Large intestine (tissue), 12 donors: ENCODE measurements at places on chromosomes 11 and 22.

- no peaks in the 10 kb centered on the region for H3K4me1 ChIP-seq
- no peak overlapping the region for H3K4me3 ChIP-seq
- peaks cover under 1% of the 10 kb centered on the region for H3K36me3 ChIP-seq
- DNase-seq = peak; percentile 27
- no peaks in the 10 kb centered on the region for H3K27me3 ChIP-seq
- no peak overlapping the region for H3K27ac ChIP-seq
Observed at GRCh38 chr11:82927264-82927880, 25.8 kb downstream of the DDIAS start.

- peaks cover 8% of the 10 kb centered on the region for H3K36me3 ChIP-seq
- peak within 1 kb of the TSS; percentile 100 for H3K27ac ChIP-seq
- peak; percentile 87 for DNase-seq
- peak within 1 kb of the TSS; percentile 83 for H3K4me3 ChIP-seq
- peaks cover 27% of the 10 kb centered on the region for H3K4me1 ChIP-seq
- H3K27me3 ChIP-seq = no peaks in the 10 kb centered on the region
Observed at GRCh38 chr11:394034-394857, at the start of gene PKP3. TSS of gene PKP3 (plus strand) at chr11:394209. CDS start at chr11:394293, 84 bp downstream.

- H3K36me3 ChIP-seq = no peaks in the 10 kb centered on the region
- H3K4me1 ChIP-seq = no peaks in the 10 kb centered on the region
- no peak overlapping the region for H3K4me3 ChIP-seq
- H3K27me3 ChIP-seq = no peaks in the 10 kb centered on the region
Observed at GRCh38 chr11:72271980-72272379, 28.0 kb upstream of the PHOX2A start.

DNA sequence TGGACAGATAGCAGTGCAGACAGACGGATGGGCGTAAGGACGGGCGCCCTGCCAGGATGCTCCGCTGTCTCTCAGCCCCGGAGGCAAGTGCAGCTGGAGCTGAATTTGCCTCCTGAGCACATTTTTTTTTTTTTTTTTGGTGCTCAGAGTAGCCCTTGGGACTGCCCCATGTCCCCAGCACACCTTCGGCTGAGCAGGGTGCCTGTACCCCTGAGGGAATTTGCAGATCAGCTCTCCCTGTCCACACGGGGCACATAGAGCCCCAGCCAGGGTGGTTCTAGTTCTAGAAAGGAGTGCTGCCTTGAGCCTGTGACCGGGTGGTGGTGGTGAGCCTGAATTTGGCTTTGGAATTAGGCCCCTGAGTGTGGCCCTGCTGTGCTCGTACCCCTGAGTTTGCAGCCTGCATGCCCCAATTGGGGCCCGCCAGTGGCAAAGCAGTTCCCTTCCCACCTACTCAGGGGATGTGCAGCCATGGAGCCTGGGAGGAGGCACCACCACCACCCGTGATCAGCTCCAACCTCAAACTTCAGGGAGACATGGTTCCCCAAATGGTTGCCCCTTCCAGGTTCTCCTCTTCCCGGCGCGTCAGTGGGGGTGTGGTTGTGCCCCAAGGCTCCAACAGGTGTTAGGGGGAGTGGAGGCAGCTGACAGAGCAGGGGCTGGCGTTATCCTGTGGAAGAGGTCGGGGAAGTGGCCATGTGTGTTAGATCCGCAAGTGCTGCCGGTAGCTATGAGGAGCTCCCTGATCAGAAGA, 1232.7 kb downstream of the BRD1 start:
- no peak overlapping the region for H3K4me3 ChIP-seq
- no peak for DNase-seq
- H3K27ac ChIP-seq = no peak overlapping the region
- H3K27me3 ChIP-seq = no peaks in the 10 kb centered on the region

GRCh38 chr11:79694368-79694767, 253.5 kb upstream of the TENM4 start:
- no peaks in the 10 kb centered on the region for H3K27me3 ChIP-seq
- no peak for DNase-seq
- H3K36me3 ChIP-seq = no peaks in the 10 kb centered on the region
- H3K4me1 ChIP-seq = no peaks in the 10 kb centered on the region

DNA sequence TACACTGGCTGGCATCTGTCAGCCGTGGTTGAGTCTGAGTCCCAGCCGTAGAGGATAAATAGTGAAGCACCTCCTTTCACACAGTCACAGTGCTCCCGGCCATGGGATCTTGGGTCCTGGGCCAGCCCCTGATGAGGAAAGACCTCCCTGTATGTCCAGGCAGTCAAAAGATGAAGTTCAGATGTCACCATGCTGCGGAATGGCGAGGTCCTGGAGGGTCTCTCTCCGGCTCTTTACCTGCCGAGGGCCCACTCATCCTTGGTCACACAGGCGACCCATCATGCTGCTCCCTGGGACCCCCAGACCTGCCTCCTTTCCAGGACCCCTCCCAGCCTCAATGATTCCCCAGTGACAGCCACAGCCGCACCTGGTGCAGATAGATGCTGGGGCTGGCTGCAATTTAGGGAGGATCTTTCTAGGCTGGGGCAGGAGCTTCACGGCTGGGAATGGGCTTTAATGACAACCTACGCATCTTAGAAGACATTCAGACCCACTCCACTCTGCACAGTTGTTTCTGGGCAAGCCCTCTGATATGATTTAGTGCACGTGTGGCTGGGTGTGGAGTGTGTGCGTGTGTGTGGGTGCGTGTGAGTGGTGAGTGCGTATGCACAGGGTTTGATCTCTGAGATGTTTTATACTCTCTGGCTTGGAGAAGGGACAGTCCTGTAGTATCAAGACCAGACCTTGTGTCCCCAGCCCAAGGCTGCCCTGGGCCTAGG, 79.7 kb downstream of the FBLN1 start:
- no peaks in the 10 kb centered on the region for H3K4me1 ChIP-seq
- no peak for DNase-seq
- H3K4me3 ChIP-seq = no peak overlapping the region
- peaks cover 5% of the 10 kb centered on the region for H3K36me3 ChIP-seq
- H3K27ac ChIP-seq = no peak overlapping the region

DNA sequence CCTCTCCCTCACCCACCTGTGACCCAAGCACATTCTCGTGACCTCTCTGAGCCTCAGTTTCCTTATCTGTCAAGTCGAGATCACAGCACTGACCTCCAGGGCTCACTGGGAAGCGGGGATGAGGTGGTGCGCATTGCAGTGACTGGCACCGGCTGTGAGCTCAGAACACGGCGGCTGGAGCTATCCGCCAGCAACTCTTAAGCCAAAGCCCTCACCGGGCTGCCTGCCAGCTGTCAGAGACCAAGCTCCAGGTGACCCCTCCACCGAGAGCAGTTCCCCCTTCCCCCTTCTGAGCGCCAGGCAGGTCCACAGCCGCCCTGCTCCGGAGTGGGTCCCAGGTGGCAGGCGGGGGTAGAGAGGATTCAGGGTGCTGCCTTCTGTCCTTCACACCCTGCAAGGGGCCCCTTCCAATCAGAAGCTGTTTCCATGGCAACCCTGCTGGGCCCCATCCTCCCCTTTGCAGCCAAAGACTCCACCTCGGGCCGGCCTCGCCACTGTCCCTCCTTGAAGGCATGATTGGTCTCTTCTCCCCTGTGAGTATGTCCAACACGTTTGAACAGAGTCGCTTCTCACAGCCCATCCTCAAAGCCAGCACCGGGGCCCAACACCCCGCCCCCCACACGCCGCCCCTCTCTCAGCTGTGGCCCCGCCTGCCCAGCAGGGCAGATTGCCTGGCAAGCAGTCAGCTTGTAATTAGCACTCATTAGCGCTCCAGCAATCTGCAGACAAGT, 98.7 kb downstream of the WNT7B start:
- H3K27me3 ChIP-seq = peaks cover 71% of the 10 kb centered on the region
- H3K4me1 ChIP-seq = peaks cover 3% of the 10 kb centered on the region
- H3K36me3 ChIP-seq = no peaks in the 10 kb centered on the region
- no peak overlapping the region for H3K27ac ChIP-seq
- H3K4me3 ChIP-seq = no peak overlapping the region

DNA sequence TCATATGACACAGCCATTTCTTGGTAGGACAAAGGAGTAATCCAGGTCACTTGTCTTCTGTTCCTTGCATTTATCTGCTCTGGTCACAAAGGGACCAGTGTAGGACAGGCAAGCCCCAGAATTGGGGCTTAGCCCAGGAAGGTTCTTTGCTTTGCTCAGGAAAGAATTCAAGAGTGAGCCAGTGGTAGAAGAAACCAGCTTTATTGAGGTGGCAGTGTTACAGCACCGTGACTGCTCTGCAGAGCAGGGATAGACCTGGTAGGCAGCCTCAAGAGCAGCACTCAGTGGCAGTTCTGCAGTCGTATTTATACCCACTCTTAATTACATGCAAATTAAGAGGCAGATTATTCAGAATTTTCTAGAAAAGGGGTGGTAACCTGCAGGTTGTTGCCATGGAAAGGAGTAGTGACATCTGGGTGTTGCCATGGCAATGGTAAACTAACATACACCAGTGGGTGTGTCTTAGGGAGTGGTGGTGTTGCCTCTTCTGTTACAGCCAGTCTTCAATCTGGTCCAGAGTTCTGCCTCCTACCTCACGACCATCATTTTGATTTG, 84.9 kb upstream of the RAB1B start:
- no peak overlapping the region for H3K4me3 ChIP-seq
- no peak for DNase-seq
- H3K4me1 ChIP-seq = no peaks in the 10 kb centered on the region
- no peak overlapping the region for H3K27ac ChIP-seq
- H3K27me3 ChIP-seq = no peaks in the 10 kb centered on the region

DNA sequence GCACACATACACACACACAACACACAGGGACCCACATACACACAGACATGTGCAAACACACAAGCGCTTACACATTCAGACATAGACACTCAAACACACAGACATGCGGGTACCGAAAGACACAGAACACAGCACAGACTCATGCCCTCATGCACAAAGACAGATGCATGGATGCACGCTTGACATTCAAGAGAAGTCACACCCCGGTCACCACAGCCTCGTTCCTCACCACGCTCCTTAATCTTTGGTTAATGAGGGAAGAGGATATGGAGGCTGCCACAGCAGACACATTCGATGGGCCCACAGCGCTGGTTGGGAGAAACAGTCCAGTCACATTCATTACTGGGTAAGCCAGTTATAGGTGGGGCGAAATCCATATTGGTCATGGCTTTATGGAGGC, 51.9 kb upstream of the EIF3D start:
- H3K27ac ChIP-seq = no peak overlapping the region
- no peaks in the 10 kb centered on the region for H3K36me3 ChIP-seq
- H3K4me3 ChIP-seq = no peak overlapping the region
- no peak for DNase-seq
- H3K27me3 ChIP-seq = peaks cover 5% of the 10 kb centered on the region

- no peak overlapping the region for H3K27ac ChIP-seq
- H3K4me3 ChIP-seq = no peak overlapping the region
- peaks cover 18% of the 10 kb centered on the region for H3K4me1 ChIP-seq
Observed at GRCh38 chr11:68498321-68498720, 37.8 kb downstream of the PPP6R3 start.

GRCh38 chr11:46590740-46591605, 2.9 kb downstream of the AMBRA1 start:
- no peak for DNase-seq
- H3K27me3 ChIP-seq = no peaks in the 10 kb centered on the region
- H3K4me3 ChIP-seq = no peak overlapping the region

- H3K27ac ChIP-seq = no peak overlapping the region
- no peaks in the 10 kb centered on the region for H3K27me3 ChIP-seq
- H3K4me1 ChIP-seq = peaks cover 10% of the 10 kb centered on the region
Observed at GRCh38 chr11:1521382-1522080, 35.0 kb upstream of the MOB2 start.

GRCh38 chr11:94840209-94840608, 72.1 kb downstream of the AMOTL1 start:
- H3K4me1 ChIP-seq = no peaks in the 10 kb centered on the region
- no peaks in the 10 kb centered on the region for H3K27me3 ChIP-seq
- H3K36me3 ChIP-seq = peaks cover 11% of the 10 kb centered on the region
- H3K27ac ChIP-seq = no peak overlapping the region
- DNase-seq = no peak
- H3K4me3 ChIP-seq = no peak overlapping the region

DNA sequence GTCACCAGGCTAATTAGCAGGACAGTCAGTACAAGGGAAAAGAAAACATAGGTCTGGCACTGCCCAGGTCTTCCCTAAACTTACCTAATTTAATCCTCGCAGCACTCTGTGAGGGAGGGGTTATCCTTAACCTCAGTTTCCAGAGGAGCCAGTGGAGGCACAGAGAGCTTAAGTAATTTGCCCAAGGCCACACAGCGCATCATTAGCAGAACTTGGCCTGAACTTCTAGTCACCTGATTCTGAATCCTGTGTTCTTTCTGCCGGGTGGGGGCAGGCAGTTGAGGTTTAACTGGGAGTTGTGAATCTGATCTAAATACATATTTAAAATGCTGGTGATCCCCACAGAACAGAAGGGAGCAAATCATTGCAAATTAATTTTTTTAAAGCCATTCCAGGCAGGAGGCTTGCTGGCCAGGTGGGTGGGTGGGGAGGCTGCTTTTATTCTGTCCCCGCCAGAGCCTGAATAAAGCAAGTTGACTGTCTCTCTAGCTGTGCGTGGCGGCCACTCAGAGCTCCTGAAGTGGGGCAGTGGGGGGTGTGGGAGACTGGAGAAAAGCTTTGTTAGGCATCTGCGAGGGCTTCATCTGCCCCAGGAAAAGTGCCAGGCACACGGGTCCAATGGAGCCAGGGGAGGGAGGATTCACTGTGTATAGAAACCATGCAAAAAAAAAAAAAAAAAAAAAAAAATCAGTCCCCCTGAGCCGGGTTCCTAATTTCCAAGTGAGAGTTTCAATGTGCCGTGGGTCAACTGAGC, 66.1 kb downstream of the NFAM1 start:
- H3K27me3 ChIP-seq = peaks cover 29% of the 10 kb centered on the region
- peak overlapping the region; percentile 4 for H3K27ac ChIP-seq
- no peaks in the 10 kb centered on the region for H3K36me3 ChIP-seq

DNA sequence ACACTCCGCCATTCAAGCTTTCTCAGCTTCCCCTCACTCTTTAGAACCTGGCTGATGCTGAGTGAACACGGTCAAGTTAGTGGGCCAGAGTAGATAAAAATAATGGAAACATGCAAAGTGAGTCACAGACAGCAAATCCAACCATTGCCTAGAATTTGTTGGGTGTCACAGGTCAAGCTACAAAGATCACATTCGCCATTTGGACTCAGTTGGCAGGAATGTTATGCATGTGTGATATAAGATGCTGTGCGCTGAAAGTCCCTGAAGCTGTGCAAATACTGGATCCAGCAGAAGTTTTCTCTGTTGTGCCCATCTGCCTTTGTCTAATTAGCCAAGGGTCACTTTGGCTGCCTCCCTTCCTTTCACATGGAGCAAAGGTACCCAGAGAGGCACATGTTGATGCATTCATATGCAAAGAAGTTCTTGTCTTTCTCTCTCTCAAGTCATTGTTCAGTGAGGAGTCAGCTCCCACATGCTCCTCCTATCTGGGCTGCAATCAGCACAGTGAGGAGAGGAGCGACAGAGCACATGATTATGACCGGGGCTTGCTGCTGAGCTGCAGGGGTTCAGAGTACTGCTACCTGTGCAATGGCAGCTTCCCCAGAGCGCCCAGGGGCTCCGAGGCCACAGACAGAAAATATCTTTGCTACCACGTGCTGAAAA, 39.7 kb downstream of the FLI1 start:
- DNase-seq = no peak
- H3K27ac ChIP-seq = no peak overlapping the region
- H3K27me3 ChIP-seq = peaks cover 13% of the 10 kb centered on the region
- no peaks in the 10 kb centered on the region for H3K36me3 ChIP-seq

GRCh38 chr22:44701824-44702478, at the start of gene PRR5:
TSS of gene PRR5 (plus strand) at chr22:44702204. CDS start at chr22:44702475, 271 bp downstream.
- peak; percentile 88 for DNase-seq
- peaks cover 7% of the 10 kb centered on the region for H3K36me3 ChIP-seq
- H3K27me3 ChIP-seq = no peaks in the 10 kb centered on the region
- peak within 1 kb of the TSS; percentile 16 for H3K27ac ChIP-seq
- peaks cover 38% of the 10 kb centered on the region for H3K4me1 ChIP-seq

GRCh38 chr11:120941000-120941399, 82.9 kb upstream of the TBCEL start:
- H3K27me3 ChIP-seq = no peaks in the 10 kb centered on the region
- no peak overlapping the region for H3K4me3 ChIP-seq
- no peaks in the 10 kb centered on the region for H3K4me1 ChIP-seq
- no peaks in the 10 kb centered on the region for H3K36me3 ChIP-seq
- no peak overlapping the region for H3K27ac ChIP-seq
- DNase-seq = no peak
